ENCODE measurements at places on chromosomes 4 and X.

GRCh38 chr4:167000141-167000852 lies 234.0 kb downstream of the SPOCK3 start:
- no peak for DNase-seq

DNA sequence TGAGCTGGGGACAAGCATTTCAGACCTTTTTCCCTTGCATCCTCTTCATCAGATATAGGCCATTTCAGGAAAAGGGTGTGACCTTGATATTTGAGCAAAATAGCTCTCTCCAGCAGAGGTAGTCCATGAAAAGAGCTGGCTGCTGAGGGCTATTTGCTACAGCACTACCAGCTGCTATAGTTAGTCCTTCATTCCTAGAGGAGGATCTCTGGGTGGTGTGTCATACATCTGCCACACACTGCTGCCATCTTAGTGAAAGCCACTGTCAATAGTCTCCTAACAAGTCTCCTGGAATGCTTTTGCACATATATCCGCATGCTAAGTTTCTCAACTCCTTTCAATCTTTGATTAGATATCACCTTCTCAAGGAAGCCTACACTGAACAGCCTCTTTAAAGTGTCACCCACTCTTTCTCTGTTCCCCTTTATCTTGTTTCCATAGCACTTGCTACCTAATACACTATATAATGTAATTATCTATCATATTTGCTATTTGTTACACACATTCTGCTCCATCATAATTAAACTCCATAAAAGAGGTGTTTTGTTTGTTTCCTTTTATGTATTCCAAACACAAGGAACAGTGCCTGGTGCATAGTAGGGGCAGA lies 131.9 kb downstream of the TBC1D19 start:
- no peak for DNase-seq

GRCh38 chr4:76963131-76963750 lies 13.7 kb downstream of the SEPTIN11 start:
- no peak for DNase-seq

DNA sequence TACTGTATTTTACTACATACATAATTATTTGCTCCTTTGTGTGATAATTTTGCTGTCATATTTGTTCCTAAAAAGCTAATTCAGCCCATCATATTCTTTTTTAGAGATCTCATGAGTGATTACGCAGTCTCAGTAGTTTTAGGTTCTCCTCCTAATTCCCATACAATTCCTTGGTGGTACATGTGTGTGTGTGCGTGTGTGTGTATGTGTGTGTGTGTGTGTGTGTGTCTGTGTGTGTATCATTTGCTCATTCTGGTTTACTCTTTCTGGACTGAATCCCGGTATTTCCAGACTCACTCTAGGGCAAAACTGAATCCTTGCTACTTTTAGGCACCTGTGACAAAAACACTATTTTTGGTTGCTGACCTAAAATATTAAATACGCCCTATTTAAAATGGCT lies 34.9 kb downstream of the STK26 start:
- no peak for DNase-seq

DNA sequence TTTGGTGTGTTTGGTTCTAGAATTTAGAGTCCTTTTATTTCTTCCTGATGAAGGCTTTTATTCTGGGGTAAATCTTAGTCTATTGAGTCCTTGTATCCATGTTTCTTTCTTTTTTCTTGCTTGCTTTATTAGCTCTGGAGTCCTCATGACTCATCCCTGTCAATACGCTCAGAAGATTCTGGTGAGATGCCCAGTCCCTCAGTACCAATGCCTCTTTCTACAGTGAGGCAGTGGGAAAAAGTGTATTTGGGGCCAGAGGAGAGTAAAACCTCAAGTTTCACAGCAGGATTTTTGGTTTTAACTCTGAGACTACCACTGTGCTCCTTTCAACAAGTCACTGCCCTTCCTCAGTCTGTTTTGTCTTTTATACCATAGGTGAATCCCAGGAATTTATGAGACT lies 368.0 kb downstream of the GBA3 start:
- DNase-seq = no peak

DNA sequence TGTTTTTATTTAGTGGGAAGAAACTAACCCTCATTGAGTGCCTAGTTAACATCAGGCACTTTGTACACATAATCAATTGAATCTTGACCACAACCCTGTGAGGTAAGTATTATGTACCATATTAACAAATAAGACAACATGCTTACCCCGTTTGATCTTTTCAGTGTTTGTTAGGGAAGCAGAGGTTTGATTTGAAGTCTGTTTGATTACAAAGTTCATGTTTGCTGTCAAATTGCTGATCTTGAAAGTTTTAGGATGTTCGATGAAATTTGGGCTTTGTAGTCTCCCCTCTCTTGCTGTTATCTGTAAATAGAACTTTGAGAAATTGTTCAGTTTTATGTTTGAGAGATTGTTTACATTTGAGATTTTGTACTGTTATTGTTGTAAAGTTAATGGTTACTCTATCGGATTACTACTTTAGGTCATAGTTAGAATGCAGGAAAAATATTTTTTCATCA lies 13.4 kb upstream of the ADH4 start:
- DNase-seq = no peak

- no peak for DNase-seq
These were observed at the start of gene ADGRG2 for GRCh38 chrX:19121898-19122640. Gene ADGRG2 (minus strand): TSS chrX:19122468. CDS start chrX:19068834, 53,634 bp downstream.

DNA sequence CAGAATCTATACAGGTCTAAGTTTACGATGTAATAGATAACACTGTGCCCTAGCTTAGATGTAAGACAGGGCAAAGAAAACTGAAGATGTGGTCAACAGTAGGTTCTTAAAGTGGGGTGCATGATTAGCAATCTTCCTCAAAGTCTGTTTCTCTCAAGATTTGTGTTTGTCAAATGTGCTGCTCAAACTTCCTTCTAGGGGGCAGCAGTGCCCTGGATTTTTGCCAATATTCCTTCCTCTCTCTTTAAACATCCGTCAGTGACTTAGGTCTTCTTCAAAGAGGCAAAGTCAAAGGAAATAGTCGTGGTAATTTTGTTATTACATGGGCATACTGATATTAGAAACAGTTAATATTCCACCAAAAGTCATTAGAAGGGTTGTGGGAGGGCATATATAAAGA lies 4.2 kb upstream of the PDHA2 start:
- no peak for DNase-seq

Data from activated T-cell treated with anti-CD3 and anti-CD28 coated beads for 1 hour (primary cell).